Lung (tissue), 17 donors: ENCODE measurements at places on chromosomes 5 and 9. TPM values are rescaled to one million over a fixed set of nuclear protein-coding genes. Genes with fewer than 3 reads are reported as not detected.

TJP2 gene
- total RNA-seq, result 104 TPM

ZNF879 gene
- 5.2 TPM for total RNA-seq

TTLL11 gene
- total RNA-seq, result 7.8 TPM

C1QTNF2 gene
- total RNA-seq, result 3.0 TPM

ZNF366 gene
- total RNA-seq, result 6.0 TPM

TSSK1B gene
- 0.14 TPM for total RNA-seq

CDH10 gene
- 1.8 TPM for total RNA-seq

SPTLC1 gene
- total RNA-seq, result 137 TPM

ZBED3 gene
- total RNA-seq, result 5.9 TPM

DNA sequence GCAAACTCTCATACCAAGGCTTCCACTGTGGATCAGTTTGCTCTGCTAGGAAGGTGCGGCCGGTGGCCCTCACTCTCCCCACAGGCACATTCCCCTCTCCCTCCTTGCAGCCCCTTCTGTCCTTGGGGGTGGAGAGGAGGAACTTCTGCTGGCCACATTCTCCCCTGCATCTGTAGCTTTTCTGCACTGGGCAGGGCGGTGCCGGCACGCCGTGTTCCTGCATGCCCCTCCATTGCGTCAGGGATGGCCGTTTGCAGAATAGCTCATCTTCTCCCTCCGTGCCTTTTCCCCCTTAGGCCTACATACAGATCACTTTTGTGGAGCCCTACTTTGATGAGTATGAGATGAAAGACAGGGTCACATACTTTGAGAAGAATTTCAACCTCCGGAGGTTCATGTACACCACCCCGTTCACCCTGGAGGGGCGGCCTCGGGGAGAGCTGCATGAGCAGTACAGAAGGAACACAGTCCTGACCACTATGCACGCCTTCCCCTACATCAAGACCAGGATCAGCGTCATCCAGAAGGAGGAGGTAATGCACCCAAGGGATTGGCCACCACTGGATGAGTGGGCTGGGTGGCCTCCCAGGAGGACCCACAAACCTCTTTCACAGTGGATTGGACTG lies 231.5 kb downstream of the DOCK8 start:
- no peak overlapping the region for H3K4me3 ChIP-seq
- no peak for DNase-seq

- no peaks in the 10 kb centered on the region for H3K27me3 ChIP-seq
- DNase-seq, result no peak
- H3K4me1 ChIP-seq, result peaks cover 14% of the 10 kb centered on the region
- no peak overlapping the region for H3K4me3 ChIP-seq
Measured at GRCh38 chr5:149223081-149223848, 48.4 kb upstream of the AFAP1L1 start.

DNA sequence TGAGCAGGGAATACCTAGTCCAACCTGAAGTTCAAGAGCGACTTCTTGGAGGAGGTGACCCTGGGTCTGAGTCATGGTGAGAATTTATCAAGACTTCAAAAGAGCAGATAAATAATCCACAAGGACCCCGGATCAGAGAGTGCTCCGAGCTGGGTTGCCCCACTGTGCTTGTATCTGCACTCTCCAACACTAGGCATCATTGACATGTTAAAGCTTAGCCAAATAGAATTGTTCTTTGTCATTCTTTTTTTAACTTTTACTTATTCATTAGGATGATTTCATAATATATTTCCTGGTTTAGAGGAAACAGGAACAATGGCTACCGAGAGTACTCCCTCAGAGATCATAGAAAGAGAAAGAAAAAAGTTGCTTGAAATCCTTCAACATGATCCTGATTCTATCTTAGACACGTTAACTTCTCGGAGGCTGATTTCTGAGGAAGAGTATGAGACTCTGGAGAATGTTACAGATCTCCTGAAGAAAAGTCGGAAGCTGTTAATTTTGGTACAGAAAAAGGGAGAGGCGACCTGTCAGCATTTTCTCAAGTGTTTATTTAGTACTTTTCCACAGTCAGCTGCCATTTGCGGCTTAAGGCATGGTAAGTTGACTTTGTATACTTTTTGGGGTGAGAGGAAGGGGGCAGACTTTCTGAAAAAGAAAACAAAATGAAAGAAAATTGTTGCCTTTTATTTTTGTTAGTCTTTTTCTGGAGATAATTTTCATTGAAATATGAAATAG lies at the start of gene CARD6:
CARD6 (plus strand) TSS at position 300 of the 738 bp plus-strand sequence; CDS start at position 316, 16 bp downstream.
- H3K36me3 ChIP-seq, result no peaks in the 10 kb centered on the region
- H3K27me3 ChIP-seq, result no peaks in the 10 kb centered on the region
- H3K4me1 ChIP-seq, result no peaks in the 10 kb centered on the region
- H3K27ac ChIP-seq, result peak within 1 kb of the TSS; percentile 78

- H3K36me3 ChIP-seq, result no peaks in the 10 kb centered on the region
- no peak for DNase-seq
- H3K27ac ChIP-seq, result no peak overlapping the region
- no peak overlapping the region for H3K4me3 ChIP-seq
- peaks cover 27% of the 10 kb centered on the region for H3K4me1 ChIP-seq
Measured at GRCh38 chr5:15796557-15796956, 296.6 kb downstream of the FBXL7 start.

DNA sequence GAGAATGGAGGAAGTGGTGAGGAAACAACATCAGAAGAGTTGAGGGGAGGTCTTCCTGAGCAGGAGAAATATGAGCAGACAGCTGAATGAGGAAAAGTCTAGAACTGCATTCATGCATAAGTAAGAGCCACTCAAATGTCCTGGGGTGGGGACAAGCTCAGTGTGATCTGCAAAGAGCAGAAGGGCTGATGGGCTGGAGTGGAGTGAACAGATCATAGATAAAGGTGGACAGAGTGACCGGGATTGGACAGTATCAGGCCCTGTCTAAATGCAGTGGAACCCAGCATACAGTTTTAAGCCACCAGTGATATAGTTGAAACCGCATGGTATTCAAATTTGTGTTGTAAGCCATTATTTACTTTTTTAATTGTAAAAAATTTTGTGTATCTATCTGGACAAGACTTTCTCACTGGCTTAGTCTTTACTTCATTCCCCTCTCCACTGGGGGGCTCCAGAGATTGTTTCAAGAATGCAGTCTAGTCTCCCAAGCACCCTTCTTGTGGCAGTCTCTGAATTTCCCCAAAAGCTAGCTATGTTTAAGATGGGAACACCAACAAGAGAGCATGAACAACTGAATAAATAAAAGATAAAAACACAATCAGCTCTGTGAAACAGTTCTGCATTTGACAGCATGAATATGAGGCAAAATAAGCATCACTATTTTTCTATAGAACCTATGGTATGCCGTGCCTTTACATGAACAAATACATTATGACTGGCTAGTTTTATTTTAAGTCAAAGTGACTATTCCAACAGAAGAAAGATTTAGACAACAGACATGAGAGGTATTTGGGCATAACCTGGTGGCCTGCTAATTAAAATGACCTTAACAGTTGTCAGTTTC lies 10.7 kb upstream of the STK32A start:
- no peaks in the 10 kb centered on the region for H3K27me3 ChIP-seq
- H3K27ac ChIP-seq, result no peak overlapping the region
- peak; percentile 67 for DNase-seq
- H3K36me3 ChIP-seq, result no peaks in the 10 kb centered on the region
- H3K4me1 ChIP-seq, result no peaks in the 10 kb centered on the region

DNA sequence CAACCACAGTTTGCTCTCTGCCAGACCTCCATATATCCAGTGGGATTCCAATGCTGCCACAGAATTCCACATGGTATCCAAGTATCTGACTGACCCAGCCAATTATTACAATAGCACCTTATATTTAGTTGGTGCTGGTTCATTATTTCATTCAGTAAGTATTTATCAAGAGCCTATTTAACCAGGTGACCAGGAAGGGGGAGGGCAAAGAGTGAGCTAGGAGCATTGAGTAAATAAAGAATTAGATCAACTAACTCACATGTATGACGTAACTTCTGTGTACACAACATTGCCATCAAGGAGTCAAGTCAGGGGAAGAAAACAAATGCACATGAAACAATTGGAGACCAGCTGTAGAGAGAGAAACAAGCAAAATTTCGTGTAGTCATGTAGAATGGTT lies 207.1 kb upstream of the PAPPA start:
- no peaks in the 10 kb centered on the region for H3K4me1 ChIP-seq
- no peaks in the 10 kb centered on the region for H3K27me3 ChIP-seq
- no peak overlapping the region for H3K4me3 ChIP-seq
- no peaks in the 10 kb centered on the region for H3K36me3 ChIP-seq
- H3K27ac ChIP-seq, result no peak overlapping the region

- no peak for DNase-seq
- no peaks in the 10 kb centered on the region for H3K36me3 ChIP-seq
- H3K4me3 ChIP-seq, result no peak overlapping the region
- peaks cover 7% of the 10 kb centered on the region for H3K27me3 ChIP-seq
Measured at GRCh38 chr5:54312499-54312898, 2.1 kb upstream of the ARL15 start.

DNA sequence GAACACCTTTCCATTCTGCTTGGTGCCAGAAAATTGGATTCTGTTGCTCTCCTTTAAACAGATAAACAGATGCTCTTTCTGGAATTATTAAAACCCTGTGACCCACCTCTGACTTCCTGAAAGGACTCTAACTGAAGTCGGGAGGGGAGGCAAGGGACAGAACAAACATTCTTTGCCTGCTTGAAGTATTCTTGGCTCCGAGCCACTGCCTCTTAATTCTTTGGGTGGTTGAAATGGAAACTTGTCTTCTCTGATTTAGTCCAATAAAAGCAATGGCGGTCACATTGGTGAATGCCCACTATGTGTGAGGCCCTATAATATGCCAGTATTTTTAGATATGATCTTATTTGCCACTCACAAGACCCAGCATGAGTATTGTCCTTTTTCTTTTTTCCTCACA lies 236.8 kb downstream of the SLIT3 start:
- DNase-seq, result peak; percentile 80
- peaks cover 4% of the 10 kb centered on the region for H3K4me1 ChIP-seq
- H3K36me3 ChIP-seq, result no peaks in the 10 kb centered on the region
- H3K4me3 ChIP-seq, result no peak overlapping the region

GRCh38 chr5:133509742-133510079 lies 102.6 kb downstream of the FSTL4 start:
- H3K36me3 ChIP-seq, result no peaks in the 10 kb centered on the region
- peaks cover 1% of the 10 kb centered on the region for H3K4me1 ChIP-seq
- no peak overlapping the region for H3K4me3 ChIP-seq
- H3K27ac ChIP-seq, result peak overlapping the region; percentile 46
- no peak for DNase-seq

GRCh38 chr9:127334725-127335124 lies 62.2 kb upstream of the SLC2A8 start:
- DNase-seq, result no peak
- H3K27me3 ChIP-seq, result no peaks in the 10 kb centered on the region
- peaks cover 4% of the 10 kb centered on the region for H3K36me3 ChIP-seq
- no peak overlapping the region for H3K27ac ChIP-seq

DNA sequence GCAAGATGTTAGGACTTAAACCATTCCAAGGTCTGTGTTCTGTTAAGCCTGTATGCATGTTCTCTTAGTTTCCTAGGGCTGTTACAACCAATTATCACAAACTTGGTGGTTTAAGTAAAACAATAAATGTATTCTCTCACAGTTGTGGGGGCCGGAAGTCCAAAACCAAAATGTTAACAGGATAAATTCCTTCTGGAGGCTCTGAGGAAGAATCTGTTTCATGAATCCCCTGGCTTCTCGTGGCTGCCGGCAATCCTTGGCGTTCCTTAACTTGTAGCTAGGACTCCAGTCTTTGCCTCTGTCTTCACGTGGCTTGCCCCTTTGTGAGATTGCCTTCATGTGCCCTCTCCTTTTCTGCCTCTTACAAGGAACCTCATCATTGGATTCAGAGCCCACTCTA lies 30.4 kb downstream of the FEM1C start:
- no peaks in the 10 kb centered on the region for H3K36me3 ChIP-seq
- H3K4me3 ChIP-seq, result no peak overlapping the region
- H3K27ac ChIP-seq, result no peak overlapping the region
- H3K27me3 ChIP-seq, result no peaks in the 10 kb centered on the region
